ENCODE measurements at places on chromosomes 7 and 10. TPM values are rescaled to one million over a fixed set of nuclear protein-coding genes. Genes with fewer than 3 reads are reported as not detected.

GRCh38 chr7:37480041-37481031 lies 31.7 kb upstream of the ELMO1 start:
- no peak for DNase-seq

DNA sequence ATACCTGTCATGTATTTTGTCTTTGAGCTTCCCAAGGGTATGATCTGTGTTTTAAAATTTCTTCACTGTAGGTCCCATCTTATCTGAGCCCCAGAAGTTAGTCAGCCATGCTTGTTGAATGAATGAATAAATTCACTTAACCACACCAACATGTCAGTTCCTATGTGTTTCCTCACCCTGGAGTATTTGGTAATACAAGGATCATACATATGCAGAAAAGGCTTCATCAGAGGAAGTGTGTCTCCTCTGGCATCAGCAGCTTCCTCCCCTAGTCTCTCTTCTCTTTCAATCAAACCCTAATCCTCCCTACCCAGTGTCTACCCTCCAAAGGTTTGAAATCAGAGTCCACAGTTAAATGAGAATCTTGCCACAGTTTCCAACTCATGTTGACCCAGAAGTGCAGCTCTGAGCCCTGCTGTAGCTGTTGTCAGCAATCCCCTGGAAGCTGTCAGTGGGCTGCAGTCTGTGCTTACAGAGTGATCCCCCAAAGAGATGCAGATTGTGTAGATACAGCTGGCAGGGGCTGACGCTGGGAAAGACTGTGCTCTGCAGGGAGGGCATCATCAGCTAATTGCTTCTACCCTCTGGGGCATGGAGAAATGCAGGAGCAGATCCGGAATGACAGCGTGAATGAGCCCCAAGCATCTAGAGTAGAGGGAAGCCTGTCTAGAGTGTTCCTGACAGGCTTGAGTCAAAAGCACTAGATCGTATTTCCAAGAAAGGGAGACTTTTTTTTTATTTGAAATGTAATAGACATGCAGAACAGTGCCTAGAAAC lies 105.0 kb upstream of the WDR11 start:
- DNase-seq, result no peak

DNA sequence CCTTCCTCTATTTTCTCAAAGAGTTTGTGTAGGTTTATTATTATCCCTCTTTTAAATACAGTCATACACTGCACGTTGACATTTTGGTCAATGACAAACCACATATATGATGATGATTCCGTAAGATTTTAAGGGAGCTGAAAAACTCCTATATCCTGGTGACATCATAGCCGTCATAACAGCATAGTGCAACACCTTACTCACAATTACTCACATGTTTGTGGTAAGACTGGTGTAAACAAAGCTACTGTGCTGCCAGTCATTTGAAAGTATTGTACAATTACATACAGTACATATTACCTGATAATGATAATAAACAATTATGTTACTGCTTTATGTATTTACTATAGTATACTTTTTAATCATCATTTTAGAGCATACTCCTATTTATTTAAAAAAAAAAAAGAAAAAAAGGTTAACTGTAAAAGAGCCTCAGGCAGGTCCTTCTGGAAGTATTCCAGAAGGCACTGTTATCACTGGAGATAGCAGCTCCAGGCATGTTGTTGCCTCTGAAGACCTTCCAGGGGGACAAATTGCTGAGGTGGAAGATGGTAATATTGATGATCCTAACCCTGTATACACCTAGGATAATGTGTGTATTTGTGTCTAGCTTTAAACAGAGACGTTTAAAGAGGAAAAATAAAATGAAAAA lies 123.3 kb upstream of the CDK1 start:
- DNase-seq, result no peak

DNA sequence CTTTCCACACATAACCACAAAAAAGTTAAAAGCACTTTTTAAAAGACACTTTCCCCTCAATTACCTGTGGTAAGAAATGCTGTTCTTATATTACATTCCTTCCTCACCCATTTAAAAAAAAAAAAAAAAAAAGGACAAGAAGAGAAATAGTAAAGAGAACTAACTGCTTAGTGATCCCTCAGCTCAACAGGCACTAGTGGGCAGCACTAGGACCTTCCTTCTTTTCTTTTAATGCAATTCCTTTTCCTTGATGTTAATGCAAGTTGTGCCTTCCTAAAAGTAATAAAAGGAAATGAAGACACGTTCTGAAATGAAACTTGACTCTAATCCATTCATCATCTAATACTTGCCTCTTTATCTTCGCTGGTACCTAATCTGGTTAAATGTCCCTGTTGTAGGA lies 189.7 kb downstream of the TCF7L2 start:
- no peak for DNase-seq

DNA sequence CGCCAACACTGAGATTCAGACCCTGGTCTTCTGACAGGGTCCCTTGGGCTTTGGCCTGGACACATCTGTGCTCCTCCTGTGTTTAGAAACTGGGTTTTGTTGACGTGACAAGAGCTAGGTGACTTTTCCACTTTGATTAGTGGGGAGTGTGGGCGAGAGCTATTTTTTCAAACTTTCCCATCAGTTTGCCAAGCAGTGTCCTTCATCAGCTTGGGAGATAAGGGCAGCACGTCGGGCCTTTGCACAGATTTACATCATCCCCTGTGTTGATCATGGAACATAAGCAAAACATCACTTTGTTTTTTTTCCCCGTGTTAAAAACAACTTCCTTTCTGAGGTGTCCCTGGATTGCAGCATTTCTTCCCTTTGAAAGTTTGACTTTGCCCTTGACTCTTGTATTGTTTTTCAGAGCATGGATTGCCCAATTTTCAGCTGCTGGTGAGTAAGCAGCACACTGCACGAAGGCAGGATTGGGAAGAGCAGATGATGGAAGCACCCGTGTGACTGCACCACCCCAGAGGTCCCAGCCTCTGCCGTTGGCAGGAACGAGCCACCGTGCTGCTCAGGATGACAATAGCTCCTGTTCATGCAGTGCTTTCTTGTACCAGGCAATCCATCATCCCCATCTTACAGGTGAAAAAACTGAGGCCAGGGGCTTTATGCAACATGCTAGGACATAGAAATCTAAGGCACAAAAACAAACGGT lies 6.4 kb upstream of the IGFBP1 start:
- no peak for DNase-seq

GRCh38 chr7:17668122-17668521 lies 272.2 kb downstream of the SNX13 start:
- no peak for DNase-seq

DNA sequence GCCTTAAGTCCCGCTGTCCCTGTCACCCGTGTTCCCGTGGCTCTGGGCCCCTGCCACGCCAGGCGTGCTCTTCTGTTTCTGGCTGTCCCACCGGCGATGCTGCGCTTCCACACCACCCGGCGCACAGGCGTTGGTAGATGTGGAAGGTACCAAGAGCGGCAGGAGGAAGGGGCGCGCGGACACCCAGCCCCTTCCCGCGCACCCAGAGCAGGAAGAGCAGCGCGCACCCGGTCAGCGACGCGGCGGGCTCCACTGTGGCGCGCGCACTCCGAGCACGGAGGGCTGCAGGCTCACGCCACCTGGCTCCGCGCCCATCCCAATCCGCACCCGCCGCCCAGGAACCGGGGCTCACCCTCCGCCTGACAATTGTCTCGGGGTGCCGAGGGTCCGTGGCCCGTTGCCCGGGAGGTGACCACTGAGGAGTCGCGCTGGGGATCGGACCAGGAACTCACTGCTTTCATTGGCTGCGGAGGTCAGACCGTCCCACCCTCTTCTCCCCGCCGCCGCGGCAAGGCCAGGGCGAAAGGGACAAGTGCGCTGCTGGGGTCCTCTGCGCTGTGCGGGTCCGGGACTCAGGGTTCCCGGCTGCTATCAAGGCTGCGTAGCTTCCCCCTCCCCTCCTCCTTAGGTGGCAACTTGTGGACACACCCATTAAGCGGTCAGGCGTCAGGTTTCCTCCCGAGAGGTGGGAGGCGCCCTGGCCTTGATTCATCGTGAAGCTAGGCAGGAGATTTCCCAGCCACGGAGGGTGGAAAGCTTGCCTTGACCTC lies 121.6 kb upstream of the ZNF92 start:
- peak; percentile 76 for DNase-seq

DNA sequence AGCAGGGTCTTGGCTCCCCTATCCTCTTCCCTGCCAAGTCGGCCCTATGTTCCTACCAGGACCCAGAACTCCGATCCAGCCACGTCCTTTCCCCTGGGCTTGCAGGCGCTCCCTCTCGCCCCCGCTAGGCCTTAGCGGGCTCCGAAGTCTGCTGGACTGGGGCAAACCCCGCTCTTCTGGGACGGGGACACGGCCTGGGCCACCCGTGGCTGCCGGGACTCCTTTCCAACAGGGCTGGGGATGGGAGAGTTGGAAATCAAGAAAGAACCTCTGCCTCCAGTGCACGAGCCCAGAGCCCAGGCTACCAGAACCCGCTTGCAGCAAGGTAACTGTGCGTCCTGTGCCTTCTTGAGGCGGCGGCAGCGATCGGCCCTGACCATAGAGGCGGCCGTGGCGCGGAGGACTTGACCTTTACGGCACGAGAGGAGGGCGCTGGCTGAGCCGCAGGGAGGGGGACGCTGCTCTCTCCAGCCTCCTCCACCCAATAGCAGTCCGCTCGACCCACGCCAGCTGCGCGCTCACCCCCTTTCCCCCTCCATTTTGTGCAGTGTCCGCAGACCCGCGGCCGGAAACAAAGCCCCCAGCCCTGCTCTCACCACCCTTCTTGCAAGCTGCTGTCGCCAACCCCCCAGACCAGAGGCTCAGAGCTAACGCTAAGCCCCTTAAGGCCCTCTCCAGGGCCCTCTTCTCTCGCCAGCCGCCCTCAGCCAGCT lies 7.0 kb upstream of the HOXA11 start:
- DNase-seq, result no peak

DNA sequence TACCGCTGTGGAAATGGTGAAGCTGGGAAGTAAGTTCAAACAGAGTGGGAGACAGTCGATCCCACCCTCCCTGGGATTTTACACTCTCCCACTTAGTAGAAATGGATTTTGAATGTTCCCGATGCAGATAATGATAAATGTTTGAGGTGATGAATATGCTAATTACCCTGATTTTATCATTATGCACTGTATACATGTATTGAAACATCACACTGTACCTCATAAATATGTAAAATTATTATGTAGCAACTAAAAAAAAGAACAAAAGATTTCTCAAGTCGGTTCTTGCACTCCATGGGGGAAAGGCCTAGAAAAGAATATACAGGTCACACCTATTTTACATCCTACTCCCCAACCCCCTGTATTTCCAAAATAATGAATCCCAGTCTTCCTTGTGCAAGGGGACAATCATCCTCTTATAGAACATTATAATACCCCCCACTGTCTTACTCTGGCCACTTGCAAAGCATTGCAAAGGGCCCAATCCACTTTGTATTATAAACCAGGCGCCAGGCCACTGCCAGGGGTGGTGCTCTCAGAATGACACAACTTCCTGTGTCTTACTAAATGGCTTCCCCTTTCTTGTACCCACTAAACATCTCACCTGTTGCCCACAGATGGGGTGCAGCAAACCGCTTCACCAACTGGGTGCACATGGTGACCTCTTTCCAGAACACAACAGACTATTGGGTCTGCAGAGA lies 20.6 kb upstream of the OR2AE1 start:
- DNase-seq, result no peak

- DNase-seq, result peak; percentile 57
Measured at GRCh38 chr7:142412551-142413193, 154.8 kb upstream of the PRSS58 start.

- peak; percentile 81 for DNase-seq
Measured at GRCh38 chr7:66930341-66930740, 9.3 kb downstream of the TMEM248 start.

DNA sequence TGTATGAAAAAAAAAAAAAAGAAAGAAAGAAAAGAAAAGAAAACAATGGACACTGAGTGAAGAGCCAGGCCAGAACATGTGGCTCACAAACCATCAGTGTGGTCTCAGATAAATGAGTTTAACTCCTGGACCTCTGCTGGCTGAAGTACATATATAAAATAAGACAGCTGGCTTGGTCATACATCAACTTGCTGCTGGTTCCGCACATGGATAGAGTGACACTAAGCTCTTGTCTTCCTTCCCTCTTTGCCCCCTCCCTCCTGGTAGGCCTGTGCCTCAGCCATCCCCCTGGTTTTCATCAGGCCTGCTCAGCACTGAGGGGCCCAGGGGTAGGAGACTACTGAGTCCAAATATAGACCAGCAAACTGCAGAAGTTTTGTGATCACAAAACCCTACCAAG lies 58.1 kb upstream of the DGKI start:
- DNase-seq, result no peak

GRCh38 chr7:116356333-116356965 lies 143.1 kb upstream of the CAV2 start:
- no peak for DNase-seq

GRCh38 chr7:41476460-41476803 lies 226.5 kb downstream of the INHBA start:
- no peak for DNase-seq

DNA sequence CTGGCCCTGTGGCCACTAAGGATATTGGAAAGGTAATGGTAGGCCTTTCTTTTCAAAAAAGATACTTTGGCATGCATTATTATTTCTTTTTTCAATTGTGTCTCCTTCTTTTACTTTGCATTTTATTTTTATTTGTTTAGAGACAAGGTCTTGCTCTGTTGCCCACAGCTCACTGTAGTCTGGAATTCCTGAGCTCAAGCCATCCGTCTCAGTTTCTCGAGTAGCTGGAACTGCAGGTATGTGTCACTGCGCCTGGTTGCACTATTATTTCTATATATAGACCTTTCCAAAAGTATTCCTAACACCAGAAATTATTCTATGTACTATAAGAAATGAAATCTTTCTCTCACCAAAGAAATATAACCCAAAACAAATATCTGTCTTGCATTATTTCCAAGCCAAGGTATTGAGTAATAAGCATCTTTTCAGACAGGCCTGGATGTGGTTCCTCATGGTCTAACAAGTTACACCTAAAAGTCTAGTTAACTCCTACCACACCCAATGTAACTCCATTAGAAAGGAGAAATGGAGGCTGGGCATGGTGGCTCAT lies 500.8 kb upstream of the ANKRD30A start:
- DNase-seq, result no peak

- no peak for DNase-seq
Measured at GRCh38 chr7:66696774-66697191, 43.8 kb upstream of the RABGEF1 start.

- no peak for DNase-seq
Measured at GRCh38 chr7:45219130-45219529, 61.5 kb downstream of the RAMP3 start.

GRCh38 chr7:106562711-106563366 lies 98.1 kb downstream of the CCDC71L start:
- DNase-seq, result no peak

The CFAP58 gene
- total RNA-seq, result 14.6 TPM

The SPDYE2B gene
- 10.6 TPM for total RNA-seq

The TEX47 gene
- 8.9 TPM for total RNA-seq

All from testis (tissue), 5 donors.